ENCODE measurements at places on chromosomes 3 and 15.

DNA sequence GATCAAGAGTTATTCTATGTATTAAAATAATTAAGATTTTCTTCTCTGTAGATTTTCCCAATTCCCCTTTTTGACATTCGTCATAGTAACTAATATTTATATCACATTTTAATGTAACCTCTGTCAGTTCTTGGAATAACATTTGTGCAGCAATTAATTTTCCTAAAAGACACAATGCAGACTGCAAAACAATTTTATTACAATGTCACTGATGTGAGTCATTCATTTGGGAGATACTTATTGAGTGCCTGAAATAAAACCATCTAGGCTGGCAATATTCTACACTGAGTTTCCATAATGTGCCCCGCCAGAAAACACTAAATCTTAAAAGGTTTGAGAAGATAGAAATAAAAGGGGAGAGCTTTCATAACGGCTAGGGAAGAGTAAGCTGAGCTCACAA lies 6.7 kb upstream of the USP13 start:
- no peak for DNase-seq

DNA sequence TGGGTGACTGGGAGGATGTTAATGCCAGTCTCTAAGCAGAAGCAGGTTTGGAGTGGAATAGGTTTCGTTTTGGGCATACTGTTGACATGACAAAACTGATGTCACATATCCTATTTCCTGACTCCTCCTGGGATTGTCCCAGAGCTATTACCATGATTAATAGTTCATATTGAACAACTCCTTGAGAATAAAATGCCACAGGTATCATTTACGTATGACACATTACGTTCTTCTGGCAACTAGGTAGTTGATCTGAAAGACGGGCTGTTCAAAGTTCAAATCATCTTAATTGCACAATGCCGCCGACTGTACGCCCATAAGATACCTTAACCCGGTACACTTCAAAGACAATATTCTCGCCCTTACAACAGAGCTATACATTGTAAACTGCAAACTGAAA lies 1.4 kb upstream of the RAB5A start:
- no peak for DNase-seq

DNA sequence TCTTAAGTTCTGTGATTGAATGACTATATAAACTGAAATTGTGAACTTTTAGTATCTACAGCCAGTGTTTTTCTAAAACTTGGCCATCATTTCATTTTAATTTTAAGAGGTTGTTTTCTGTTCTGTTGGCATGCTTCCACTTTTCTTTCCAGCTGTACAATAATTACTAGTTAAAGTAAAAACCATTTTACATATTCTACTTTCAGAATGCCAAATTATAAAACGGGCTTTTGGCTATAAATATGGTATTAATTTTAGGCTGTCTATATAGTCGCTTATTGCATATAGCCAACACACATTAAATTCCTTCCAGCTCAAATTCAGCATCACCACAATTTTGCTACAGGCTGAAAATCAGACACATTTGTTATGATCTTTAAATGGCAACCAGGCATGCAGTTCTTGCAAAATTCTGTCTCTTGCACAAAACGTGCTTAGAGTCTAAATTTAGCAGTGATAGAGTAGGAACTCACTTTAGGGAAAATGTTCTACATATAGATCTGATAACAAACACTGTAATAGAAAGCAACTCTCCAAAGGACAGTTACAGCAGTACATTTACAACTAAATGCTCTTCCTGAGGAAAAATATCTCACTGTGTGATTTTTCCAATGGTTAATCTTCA lies 81.1 kb downstream of the BTD start:
- DNase-seq: no peak

GRCh38 chr3:127970966-127971592 lies 56.0 kb downstream of the KBTBD12 start:
- no peak for DNase-seq

DNA sequence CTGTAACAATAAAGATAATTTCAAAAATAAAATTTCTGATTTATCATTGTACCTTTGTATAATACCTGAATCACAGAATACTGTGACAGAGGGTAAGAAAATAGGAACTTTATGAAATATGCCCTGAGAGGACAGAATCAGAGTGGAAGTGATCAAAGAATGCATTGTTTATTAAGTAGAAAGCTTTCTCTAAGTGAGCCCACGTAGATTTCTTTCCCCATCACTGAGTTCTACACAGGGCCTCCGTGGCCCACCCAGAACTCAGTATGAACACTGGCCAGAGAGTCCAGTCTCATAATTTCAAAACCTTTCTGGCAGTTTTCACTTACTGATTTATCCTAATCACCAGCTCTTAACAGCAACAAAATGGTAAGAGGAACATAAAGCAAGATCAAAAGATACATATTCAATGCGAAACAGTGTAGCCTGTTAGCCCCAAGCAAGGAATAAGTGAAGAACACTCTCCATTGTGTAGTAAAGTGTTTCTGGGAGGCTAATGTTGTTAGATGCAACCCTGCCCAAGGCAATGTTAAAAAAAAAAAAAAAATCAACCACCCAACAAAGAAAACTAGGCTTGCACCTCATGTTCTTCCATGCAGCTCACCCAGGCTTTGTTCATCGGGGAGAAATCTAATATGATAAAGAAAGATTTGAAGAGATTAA lies 341.3 kb downstream of the LSAMP start:
- DNase-seq: no peak

DNA sequence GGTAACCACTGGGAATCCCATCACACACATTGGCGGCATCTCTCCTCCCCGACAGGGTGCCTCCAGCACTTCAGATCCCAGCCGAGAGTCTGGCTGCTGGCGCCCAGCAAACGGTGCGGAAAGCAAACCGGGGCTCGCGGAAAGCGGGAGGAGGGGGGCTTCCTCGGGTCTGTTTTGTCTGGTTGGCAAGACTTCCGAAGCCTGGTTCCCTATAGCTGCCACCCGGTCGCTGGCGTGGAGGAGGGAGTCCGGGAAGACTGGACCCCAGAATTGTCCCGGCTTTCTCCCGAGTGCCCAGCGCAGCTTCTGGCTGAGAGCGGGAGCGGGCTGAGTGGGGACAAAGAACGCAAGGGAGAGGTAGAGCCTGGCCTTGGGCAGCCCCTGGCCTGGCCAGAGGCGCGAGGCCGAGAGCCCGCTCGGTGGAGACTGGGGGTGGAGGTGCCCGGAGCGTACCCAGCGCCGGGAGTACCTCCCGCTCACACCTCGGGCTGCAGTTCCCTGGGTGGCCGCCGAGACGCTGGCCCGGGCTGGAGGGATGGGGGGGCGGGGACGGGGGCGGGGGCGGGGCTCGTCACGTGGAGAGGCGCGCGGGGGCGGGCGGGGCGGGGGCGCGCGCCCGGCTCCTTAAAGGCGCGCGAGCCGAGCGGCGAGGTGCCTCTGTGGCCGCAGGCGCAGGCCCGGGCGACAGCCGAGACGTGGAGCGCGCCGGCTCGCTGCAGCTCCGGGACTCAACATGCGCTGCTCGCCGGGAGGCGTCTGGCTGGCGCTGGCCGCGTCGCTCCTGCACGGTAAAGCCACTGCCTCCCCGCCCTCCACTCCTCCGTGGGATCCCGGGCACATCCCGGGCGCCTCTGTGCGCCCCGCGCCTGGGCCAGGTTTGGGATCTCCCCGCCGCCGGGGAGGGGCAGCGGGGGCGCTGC lies at the start of gene CHRNA7:
TSS of gene CHRNA7 (plus strand) at position 654 of the 920 bp plus-strand sequence. CDS start at position 734, 80 bp downstream.
- no peak for DNase-seq

DNA sequence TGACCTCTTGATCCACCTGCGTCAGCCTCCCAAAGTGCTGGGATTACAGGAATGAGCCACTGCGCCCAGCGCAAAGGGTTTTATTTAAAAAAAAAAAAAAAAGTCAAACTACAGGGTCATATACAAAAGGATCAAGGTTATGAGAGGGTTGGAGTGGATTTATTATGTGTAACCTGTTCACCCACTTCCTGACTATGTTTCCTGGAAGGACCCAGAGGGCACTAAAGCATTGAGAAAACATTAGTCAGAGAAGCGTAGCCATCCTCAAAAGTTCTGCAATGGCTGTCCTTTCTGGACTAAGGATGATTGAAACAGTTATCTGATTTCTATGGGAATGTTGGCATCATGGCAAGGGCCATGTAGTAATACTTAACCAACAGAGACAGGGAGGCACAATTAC lies 7.3 kb upstream of the SCAPER start:
- no peak for DNase-seq

GRCh38 chr3:154210986-154211385 lies 89.8 kb downstream of the ARHGEF26 start:
- DNase-seq: no peak

- no peak for DNase-seq
These were observed 1.6 kb downstream of the IL12A start for GRCh38 chr3:159989973-159990846.

DNA sequence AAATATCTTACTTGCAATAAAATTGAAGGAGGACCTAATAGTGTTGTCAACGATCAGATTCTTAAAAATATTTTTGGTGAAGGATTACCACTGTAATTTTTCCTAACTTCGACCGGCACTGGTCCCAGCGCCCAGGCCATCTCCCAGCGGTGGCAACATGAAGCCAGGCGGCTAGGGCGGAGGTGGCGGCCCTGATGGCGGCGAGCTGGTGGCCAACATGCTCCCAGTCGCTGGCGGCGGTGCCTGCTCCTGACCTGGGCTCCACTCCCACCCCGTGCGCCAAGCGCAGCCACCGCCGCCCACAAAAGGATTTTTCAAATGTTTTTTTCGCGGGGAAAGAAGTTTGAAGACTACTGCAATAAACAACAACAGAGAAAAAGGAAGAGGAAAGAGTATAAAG lies 56.5 kb upstream of the B3GALNT1 start:
- no peak for DNase-seq

- DNase-seq: no peak
These were observed 251.2 kb upstream of the UBE2E2 start for GRCh38 chr3:22951910-22952309.

DNA sequence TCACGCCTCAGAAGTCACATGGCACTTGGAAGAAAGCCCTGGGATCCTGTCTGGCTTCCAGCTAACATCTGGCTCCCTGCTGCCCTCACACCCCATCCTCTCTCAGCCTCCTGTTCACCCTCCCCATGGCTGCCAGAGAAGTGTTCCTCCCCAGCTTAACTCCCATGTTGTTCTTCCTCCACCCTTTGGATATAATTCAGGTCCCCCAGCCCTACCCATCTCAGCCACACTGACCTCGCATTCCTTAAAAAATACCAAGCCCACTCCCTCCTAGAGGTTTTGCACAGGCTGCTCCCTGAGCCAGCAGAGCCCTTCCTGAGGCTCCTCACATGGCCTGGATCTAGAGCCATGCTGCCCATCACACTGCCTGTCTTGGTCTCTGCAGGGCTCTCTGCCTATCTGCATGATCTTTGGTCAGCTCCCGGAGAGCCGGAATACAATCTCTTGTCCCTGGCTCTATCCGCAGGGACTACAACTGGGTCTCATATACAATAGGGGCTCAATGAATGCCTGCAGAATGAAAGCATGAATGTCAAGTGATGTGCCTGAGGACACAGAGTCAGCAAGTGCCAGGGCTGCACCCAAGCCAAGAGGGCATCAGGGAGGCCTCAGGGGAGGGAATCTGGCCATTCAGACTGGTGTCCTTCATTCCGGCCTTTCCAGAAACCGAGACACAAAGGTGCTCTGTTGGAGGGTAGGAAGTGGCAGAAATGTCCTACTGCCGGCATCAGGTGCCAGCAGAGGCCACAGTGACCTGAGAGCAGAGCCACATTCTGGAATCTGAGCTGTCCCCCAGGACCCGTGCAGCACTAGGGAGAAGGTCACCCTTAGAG lies 3.8 kb upstream of the TKT start:
- DNase-seq: no peak

DNA sequence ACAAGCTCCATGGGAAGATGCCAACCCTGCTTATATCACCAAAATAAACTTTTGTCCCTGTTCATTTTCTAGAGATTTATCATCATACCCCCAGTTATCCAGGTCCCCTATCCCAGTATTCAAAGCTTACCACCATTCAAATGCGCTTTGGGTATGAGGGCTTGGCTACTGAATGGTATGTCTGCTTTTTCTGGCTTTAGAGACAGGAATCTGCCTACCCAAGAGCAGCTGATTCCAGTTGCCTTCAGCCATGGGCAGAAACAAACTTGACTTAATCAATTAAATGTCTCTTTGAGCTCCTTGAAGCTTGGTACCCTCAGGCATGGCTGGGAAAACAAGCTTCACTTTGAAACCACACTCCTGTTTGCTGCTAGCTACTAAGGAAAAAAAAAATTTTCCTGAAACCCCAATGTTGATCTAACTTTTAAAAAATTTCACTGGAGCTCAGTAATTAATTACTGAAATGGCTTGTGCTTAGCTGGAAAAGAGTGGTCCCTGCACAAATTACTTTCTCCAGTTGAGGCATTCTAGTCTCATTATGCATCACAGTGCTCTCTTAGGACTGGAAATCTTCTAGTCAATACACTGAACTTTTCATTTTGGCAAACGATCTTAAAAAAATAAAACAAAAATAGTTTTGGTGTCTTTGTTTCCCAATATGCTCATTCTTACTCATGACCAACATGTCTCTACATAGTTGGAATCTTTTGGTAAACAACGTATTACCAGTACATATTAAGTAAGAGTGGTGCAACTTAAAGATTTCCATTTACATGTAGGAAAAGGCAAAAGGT lies 242.8 kb downstream of the DTWD1 start:
- no peak for DNase-seq

- no peak for DNase-seq
These were observed 2.0 kb downstream of the BHLHE40 start for GRCh38 chr3:4981294-4981664.

DNA sequence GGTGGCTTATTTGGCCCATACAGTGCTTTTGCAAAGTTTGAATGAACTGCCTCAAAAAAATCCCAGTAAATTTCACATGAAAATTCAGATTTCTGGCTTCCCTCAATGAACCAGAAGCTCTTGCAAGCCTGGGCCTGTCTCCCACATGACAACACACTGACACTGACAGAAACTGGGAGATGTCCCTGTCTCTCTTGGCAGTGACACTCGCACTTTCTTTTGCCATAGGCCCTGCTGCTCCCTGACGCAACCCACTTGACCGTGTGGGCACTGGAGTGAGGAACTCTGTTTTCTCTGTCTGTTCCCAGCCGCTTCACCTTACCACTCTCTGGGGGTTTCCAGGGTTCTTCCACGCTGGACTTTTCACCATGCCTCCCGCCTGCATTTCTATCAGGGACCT lies 524.5 kb downstream of the SHQ1 start:
- DNase-seq: no peak

DNA sequence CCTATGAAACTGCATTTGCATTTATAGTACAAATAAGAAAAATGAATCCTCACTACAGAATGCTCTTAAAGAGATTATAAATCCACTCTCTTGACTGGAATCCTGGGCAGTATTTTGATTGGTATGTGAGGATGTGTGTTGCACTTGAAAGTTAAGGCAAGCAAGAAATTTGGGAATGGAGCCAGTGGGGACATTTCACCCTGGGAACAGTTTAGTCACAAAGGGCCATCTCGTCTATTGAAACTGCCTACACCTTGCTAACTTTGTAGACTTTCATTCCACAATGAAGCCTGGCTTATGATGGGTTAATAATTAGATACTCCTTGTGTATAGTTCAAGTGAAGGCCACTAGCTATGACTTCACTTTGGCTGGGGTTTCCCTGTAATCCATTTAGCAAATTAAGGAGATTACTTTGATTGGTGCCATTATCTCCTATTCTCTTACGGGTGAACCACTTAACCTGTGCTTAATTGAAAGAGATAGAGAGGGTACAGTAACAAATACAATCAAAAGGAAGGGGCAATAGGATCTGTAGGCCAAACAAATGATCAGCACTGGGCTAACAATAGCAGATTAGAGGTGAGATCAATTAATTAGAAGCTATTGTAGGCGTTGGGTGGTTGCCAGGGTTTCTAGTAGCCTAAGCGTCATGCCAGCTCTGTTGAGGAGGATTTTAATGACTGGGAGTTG lies 146.9 kb upstream of the RARB start:
- DNase-seq: no peak

GRCh38 chr15:42576776-42577175 lies 1.4 kb downstream of the STARD9 start:
- no peak for DNase-seq
